ENCODE measurements at places on chromosomes 5 and 9.

DNA sequence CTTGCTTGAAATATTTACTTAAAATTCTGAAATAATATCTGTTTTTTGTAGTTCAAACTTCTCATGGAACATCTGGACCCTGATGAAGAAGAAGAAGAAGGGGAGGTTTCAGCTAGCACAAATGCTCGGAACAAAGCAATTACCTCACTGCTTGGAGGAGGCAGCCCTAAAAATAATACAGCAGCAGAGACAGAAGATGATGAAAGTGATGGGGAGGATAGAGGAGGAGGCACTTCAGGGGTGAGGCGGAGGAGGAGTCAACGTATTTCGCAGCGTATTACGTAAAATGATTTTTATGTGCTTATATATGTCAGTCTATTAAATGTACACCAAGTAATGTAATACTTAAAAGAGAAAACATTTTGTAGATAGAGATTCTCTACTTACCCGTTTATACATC lies 185.4 kb downstream of the CPLANE1 start:
- no peak for DNase-seq

- DNase-seq: no peak
Observed at GRCh38 chr5:59094864-59095263, 512.0 kb downstream of the RAB3C start.

GRCh38 chr5:9456435-9457042 lies 89.3 kb downstream of the SEMA5A start:
- DNase-seq: no peak

GRCh38 chr5:92019376-92019990 lies 636.4 kb upstream of the ARRDC3 start:
- no peak for DNase-seq

DNA sequence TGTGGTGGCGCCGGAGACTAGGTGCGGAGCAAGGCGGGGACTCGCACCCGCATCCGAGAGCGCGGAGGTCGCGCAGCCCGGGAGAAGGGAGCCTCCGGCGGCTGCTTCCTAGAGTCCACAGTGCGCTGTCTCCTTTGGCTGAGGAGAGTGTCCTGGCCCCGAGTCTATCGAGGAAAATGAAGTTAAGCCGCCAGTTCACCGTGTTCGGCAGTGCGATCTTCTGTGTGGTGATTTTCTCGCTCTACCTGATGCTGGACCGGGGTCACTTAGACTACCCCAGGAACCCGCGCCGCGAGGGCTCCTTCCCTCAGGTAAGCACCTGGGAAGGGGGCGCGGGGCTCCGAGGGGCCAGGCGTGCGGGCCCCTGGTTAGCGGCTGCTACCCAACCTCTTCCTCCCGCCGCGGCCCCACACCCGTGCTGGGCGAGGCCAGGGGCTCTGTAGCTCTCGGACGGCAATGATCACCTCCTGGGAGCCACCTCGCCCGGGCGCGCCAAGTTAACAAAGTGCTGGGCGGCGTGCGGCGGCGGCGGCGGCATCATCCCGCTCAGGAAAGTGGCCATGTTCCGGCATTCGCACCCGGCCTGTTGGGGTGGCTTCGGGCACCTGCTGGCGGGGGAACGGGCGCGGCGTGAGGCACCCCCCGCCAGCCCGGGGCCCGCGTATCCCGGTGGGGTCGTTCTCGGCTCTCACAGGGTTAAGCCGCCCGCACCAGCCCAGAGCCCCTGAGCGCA lies 681 bp downstream of the MAN2A1 start:
- DNase-seq: peak; percentile 41

- no peak for DNase-seq
Observed at GRCh38 chr9:5817862-5818261, 15.1 kb downstream of the ERMP1 start.

- DNase-seq: peak; percentile 36
Observed at GRCh38 chr5:157025093-157025698, 33.7 kb downstream of the HAVCR1 start.

GRCh38 chr5:68545636-68546295 lies 330.2 kb downstream of the PIK3R1 start:
- no peak for DNase-seq

DNA sequence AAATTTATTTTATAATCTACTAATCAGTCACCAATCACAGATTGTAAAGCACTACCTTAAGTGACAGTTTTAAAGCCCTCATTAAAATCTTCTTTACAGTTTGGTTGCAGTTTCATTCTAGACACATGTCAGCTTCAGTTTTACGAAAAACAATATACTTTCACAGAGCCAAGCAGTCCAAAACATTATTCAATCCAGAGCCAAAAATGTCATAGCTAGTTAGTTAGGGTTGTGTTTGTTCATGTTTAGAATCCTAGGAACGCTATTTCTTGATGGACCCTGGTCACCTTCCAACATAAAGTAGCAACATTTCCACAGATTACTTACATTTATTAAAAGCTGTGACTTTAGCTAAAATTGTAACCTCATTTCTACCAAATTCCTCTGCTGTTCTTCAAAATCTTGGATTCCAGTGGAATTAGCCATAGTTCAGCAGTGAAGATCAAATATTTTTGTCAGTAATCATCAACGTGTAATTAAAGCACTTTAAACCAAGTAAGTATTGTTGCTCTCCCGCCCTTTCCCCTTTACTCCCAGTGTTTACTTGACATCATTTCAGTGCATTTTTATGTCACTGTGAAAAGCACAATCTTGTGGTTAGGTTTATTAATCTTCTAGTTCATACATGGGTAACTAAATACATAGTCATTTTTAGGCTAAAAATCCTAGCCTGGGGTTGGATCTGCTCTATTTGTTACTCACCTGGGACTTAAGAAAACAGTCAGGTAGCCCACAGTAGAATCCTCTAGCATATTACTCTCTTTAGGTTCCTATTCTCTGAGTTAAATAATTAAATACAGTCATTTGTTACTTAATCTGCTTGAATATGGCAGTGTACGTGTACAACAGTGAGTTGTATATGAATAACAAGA lies 74.3 kb downstream of the NIPBL start:
- DNase-seq: peak; percentile 29

DNA sequence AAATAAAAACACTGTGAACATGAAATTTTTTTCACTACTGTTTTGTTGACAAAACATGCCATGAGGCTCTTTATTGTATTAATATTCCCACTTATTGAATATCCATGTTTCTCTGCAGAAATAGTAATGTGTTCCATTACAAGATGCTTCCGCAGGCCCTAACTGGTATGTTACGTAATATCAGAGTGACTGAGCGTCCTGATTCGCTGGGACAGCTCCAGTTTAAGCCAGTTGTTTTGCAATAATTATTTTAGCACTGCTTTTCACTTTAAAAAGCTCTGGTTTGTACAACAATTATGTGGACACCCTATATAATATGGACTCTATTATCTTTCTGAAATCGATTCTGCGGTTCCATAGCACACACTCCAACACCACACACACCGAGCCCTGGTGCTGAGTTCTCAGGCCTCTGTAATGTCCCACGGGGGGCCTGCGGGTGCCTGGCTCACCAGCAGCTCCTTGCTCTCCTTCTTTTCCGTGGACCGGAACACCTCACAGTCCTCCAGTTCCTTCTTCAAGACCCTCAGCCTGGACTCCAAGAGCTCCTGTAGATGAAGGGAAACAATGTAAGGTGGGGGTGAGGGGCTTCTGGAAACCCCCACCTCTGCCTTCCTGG lies 1.8 kb downstream of the TRIM7 start:
- DNase-seq: no peak

DNA sequence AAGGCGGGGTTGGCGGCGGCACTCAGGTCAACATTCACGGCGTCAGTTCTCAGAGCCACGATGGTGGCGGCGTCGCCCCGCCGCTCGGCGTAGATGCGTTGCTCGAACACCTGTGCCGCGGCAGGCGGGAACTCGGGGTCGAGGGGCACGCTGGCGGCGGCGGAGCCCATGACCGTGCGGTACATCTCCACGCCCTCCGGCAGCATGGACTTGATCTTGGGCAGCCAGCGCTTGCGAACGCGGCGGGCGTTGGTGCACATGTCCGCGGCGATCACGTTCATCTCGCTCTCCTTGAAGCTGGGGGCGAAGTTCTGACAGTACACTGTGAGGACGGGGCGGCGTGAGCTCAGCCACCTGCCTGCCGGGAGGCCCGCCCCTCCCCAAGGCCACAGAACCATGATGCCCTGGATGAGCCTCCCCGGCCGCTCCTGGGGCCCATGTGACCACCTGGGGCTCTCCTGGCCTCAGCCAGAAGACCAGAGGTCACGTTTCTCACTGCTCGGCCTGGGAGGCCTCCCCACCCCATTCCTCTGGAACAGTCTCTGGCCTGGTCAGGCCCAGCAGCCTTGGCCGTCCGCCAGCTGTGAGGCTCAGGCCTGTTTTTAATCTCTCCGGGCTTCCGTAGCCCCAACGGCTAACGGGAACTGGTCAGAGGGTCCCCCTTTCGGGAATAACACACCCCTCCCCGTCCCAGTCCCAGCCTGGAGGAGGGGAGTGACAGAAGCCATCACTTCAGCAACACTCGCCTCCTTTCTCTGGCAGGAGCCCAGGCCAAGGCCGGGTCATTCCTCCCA lies 50.7 kb upstream of the UBAC1 start:
- DNase-seq: no peak

GRCh38 chr5:5483350-5483749 lies 60.9 kb downstream of the ICE1 start:
- DNase-seq: no peak
